Stimulated activated effector memory CD8-positive, alpha-beta T cell treated with anti-CD3 and anti-CD28 coated beads, Interleukin-12 subunit alpha, Interleukin-12 subunit beta, amount 100 ng/mL, for 72 hours (primary cell): ENCODE measurements at places on chromosomes 7 and 10.

DNA sequence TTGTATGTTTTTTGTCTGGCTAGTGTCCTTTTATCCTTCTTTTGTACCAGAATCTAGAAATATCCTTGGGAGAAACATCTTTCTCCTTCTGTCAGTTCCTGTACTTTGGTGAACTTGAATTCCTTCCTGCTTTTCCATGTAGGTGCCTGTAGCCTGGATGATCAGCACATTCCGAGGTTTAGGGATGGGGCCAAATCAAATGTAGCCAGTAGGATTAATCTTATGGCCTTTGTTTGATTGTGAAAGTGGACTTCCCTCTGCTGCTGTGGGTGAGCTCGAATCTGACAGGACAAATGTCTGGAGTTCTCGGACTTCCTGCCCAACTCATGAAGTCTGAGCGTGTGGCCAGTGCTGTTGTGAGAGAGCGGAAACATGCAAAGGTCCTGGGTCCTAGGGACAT, 33.2 kb upstream of the NAMPT start:
- DNase-seq = no peak

DNA sequence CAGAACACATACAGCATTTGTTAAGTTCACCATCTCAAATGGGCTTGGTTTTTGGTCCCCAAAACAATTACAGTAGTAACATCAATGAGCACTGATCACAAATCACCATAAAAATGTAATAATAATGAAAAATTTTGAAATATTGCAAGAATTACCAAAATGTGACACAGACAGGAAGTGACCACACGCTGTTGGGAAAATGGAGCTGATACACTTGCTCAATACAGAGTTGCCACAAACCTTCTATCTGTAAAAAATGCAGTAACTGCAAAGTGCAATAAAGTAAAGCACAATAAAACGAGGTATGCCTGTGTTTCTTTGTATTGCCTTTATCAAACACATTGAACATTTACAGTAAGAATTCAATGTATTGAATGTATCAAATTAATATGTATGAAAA, 262.7 kb downstream of the CTNNA3 start:
- DNase-seq = no peak

DNA sequence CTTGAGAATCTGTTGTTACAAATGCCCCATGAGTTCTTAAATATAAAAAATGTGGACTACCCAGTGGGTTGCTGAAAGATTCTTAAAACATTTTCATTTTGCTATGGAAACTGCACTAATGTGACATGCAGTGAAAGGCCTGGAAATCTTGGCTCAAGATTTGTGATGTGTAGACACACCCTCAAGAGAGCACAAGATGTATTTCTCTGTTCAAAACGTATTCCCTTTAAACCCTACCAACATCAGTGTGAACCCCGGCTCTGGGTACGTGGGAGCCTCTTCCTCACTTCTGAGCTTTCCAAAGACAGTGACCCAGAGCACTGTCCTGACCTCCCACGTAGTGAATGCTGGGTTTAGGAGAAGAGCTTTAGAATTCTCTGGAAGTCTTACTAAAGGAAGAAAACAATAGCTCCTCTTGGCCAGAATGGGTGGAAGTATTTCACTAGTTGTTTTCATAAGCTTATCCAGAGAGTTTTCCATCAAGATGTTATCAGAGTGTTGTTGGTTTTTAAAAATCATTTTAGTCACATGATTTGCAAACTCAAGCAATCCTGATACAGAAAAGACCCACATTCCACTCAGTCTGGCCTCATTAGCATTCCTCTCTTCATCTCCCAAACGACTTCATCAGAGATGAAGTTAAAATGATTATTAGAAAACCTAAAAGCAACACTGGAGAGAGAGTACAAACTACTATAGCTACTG, 81.5 kb upstream of the AFAP1L2 start:
- no peak for DNase-seq

DNA sequence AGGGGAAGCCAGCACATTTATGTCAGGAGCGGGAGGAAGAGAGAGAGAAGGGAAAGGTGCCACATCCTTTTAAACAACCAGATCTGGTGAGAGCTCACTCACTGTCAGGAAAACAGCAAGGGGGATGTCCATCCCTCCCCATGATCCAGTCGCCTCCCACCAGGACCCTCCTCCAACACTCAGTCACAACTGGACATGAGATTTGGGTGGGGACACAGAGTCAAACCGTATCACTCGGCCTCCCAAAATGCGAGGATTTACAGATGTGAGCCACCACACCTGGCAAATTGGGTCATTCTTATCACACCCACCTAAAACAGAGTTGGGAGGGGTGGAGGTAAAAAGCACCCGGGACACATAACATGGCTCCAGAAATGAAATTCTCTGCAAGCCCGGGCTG, 41.0 kb downstream of the CARD11 start:
- DNase-seq = no peak

GRCh38 chr10:126783806-126784557, 113.5 kb upstream of the C10orf90 start:
- DNase-seq = no peak

GRCh38 chr7:24548390-24548789, 24.9 kb upstream of the PALS2 start:
- DNase-seq = no peak

DNA sequence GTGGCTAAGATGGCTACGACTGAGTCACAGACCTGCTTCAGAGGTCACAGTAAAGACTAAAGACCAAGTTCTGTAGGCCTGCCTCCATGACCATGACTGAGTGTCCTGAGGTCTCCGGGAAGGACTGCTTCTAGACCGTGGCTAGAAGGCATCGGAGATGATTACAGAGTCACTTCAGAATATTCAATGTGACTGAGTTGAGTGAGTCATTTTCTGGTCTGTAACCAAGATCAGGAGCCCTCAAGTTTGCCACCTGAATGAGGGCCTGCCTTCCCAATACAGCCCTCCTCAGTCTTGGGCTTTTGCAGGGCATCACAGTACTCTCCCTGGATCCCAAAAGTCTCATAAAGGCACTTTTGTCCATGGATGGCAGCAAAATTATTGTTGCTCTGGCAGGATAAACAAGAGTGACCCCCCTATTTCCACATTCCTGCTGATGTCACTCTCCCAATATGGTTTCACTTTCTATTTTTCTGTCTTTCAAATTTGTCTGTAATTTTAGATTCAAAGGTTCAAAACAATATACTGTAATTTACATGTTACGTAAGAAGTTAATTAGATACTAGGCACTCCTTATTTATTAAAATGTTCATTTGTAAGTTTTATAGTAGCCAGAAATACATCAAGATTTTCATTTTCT, 47.7 kb upstream of the ZNF92 start:
- DNase-seq = no peak

DNA sequence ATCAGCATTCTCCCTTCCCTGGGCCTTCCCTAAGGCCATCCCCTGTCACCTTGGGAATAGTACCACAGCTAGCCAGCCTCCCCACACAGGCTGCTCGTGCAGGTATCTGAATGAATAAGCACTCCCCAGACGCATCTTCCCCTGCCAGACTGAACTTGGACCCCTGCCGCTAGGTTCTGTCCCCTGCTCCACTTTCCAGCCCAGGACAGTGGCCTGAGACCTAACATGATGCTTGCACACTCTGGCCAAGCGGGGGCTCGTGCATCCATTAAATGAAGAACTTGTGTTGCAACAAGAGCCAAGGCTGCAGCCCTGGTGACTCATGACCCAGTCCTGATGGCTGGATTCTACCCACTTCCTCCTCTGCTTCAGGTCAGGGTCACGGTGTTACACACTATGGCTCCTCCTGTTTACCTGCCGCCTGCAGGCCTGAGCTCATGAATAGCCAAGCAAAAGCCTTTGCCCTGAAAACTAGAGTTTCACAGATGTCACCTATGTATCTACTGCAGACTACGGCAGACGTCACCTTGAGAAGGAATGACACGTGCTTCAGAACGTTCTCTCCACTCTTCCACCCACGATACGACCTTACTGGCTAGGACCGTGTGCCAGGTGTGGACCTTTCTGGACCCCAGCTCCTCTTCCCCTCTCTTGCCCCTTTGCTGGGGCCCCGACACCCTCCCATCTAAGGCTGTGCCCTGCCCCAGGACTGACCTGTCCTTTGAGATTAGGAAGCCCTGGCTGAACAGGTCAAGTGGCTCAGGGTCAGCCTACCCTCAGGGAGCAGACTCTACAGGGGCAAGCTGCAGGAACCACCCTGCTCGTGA, 6.5 kb downstream of the ASB13 start:
- no peak for DNase-seq

DNA sequence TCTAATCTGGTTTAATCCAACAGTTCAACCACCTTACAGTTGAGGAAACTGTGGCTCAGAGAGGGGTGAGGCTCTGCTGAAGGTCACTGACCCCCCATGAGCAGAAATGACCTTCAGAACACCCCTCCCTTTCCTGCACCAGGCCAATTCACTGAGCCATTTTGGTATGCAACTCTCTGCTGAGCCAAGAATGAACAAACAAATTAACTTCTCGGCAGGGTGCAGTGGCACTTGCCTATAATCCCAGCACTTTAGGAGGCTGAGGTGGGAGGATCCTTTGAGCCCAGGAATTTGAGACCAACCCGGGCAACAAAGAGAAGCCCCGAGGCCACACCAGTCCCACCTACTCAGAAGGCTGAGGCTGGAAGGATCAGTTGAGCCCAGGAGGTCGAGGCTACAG, 29.8 kb downstream of the PDGFA start:
- DNase-seq = no peak
